ENCODE measurements at places on chromosomes 3 and 15.

GRCh38 chr3:138384976-138385375, 36.6 kb downstream of the MRAS start:
- no peak for DNase-seq
- no peaks in the 10 kb centered on the region for H3K36me3 ChIP-seq
- no peak overlapping the region for H3K27ac ChIP-seq
- H3K4me3 ChIP-seq = no peak overlapping the region
- H3K27me3 ChIP-seq = no peaks in the 10 kb centered on the region

DNA sequence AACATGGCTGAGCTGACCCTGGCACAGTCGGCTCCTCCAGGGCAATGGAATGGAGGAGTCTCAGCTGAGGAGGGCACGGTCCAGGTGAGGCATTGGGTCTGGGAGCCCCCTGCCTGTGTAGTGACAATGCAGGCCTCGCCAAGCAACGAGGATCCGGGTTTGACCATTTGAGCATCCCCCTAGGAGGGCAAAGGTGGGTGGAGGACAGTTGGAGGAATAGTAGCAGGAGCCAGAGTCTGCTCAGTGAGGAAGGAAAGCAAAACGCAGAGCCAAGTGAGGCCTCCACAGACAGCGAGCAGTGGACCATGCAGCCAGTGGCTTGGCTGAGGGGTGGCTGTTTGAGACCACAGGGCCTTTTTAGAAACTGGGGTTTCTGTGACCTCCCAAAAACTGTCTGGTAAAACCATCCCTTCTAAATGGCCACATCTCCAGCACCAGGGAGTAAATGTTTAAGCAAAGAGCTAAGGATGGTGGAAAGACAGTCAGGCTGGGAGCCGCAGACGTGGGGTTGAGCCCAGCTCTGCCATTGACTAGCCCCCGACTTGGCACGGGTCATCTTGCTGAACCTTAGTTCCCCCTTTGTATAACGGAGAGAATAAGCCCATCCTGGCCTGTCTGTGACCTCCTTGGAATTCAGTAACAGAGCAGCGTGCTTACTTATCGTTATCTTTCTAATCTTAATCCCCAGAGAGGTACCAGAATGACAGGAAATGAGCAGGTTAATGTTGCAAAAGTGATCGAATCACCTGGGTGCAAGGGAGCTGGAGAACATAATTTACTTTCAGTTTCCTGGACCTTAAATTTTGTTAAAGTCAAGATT, 46.8 kb downstream of the CMTM6 start:
- H3K36me3 ChIP-seq = peaks cover 7% of the 10 kb centered on the region
- H3K27me3 ChIP-seq = no peaks in the 10 kb centered on the region
- H3K4me3 ChIP-seq = no peak overlapping the region
- H3K4me1 ChIP-seq = peaks cover 21% of the 10 kb centered on the region
- peak overlapping the region; percentile 40 for H3K27ac ChIP-seq

- H3K4me3 ChIP-seq = no peak overlapping the region
- H3K4me1 ChIP-seq = peaks cover 32% of the 10 kb centered on the region
- H3K27me3 ChIP-seq = peaks cover 9% of the 10 kb centered on the region
- H3K27ac ChIP-seq = no peak overlapping the region
- no peaks in the 10 kb centered on the region for H3K36me3 ChIP-seq
Observed at GRCh38 chr3:123445702-123446101, 3.2 kb downstream of the ADCY5 start.

DNA sequence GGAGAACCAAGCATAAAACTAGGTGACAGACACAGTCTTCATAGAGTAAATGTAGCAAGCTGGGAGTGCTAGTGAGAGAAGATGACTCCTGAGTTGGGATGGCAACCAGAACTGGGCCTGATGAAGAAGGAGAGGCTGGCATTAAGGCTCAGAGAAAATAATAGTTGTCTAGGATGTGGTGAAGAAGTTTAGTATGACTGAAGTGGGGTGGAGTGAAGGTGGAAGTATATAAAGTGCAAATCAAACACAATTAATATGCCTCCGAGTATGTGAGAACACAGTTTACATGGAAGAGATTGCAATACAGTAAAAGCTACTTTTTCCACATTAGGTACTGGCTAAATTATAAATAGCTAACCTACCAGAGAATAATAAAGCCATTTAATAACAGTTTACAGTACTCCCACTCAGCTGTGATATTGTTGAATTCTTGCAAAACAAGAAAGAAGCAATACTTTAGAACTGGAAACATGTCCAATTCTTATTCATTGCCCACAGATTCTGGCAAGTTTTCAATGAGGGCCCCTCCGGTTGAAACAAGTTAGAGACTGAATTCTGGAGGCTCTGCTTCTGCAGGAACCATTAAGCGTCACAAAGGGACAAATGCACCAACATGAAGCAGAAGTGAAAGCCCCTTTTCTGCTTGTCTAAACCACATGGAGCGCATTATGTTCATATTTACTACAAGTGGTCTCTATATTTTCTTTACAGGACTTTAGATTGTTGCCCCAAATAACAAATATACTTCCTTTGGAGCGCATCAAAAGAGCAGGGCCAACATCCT, 243.7 kb downstream of the SLC9A9 start:
- H3K27me3 ChIP-seq = no peaks in the 10 kb centered on the region
- no peak overlapping the region for H3K27ac ChIP-seq
- DNase-seq = no peak

DNA sequence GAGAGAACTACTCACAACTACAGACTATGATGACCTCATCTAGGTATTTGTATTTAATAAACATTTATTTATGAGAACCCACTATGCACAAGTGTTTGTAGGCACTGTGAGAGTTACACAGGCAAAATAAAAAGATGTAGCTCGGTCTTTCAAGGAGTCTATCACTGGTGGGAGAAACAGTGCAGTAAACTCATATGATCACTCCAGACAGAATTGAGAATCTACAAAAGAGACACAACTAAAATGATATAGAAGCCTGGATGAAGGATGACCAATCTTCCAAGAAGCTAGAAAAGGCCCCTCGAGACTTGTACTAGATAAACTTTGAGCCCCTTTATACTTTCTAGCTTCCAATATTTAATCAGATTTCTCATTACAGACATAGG, 70.2 kb upstream of the ZBTB20 start:
- no peak overlapping the region for H3K4me3 ChIP-seq
- no peak for DNase-seq
- no peaks in the 10 kb centered on the region for H3K4me1 ChIP-seq
- H3K27me3 ChIP-seq = no peaks in the 10 kb centered on the region

DNA sequence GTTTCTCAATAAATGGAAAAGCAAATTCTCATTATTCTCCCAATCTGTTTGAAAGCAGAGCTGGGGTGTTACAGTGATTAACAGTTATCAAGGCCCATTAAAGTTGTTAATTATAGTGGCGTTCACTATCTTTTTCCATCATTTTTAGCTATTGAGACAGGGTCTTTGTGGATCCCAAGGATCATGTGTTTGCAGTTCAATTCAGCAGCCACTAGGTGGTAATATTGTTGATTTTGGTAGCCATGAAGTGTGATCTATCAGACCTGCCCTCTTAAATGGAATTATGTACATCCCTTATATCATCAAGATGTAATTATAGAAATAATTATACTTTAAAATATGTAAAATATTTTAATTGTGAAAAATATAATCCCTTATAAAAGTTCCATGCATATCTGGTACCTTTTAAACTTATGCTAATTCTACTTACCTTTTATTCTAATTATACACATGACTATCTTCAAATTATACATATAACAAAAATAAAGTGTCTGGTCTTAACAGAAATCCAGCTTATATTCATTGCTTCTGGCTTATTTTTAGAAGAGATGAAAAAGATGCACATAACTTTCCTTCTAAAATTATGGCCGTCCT, 126.4 kb downstream of the GREM1 start:
- H3K4me1 ChIP-seq = no peaks in the 10 kb centered on the region
- no peaks in the 10 kb centered on the region for H3K27me3 ChIP-seq
- no peak for DNase-seq
- no peaks in the 10 kb centered on the region for H3K36me3 ChIP-seq

DNA sequence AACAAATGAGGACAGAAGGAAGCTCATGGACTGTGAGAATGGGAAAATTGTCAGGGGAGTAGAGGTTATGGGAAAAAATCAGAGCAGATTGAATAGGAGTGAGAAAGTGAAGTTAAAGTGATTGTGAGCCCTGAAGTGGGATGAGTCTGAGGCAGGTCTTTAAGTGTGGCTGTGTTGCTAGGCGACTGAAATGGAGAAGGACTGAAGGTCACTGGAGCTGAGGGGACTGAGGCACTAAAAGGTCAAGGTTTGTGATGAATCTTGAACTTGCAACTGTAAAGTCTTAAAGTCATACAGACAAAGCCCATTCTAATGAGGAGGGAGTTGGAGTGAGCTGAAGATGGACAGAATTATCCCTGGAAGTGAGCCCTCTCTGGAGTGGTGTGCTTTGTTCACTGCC, 518.9 kb downstream of the TUSC7 start:
- no peak overlapping the region for H3K27ac ChIP-seq
- H3K36me3 ChIP-seq = no peaks in the 10 kb centered on the region
- no peaks in the 10 kb centered on the region for H3K27me3 ChIP-seq

DNA sequence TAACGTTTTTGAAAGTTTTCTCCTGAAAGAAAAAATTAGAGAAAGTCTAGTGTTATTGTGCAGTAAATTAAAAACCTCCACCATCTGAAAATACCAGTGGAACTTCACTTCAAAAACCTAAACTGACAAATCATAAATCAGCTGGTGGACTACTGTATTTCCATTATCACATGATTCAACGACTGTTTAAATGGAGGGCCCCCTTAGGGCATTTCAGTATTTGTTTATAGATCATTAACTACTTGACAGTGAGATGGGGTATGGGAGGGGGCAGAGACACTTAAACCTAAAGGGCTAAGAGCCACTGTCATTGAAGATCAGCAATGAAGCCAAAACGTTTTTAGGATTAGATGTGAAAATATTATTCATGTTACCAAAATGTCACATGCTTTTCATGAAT, 8.8 kb upstream of the C15orf61 start:
- H3K36me3 ChIP-seq = peaks cover 30% of the 10 kb centered on the region
- no peak overlapping the region for H3K4me3 ChIP-seq
- H3K27me3 ChIP-seq = no peaks in the 10 kb centered on the region
- H3K27ac ChIP-seq = no peak overlapping the region

GRCh38 chr3:44525060-44525459, 29.9 kb upstream of the ZKSCAN7 start:
- no peaks in the 10 kb centered on the region for H3K4me1 ChIP-seq
- no peak overlapping the region for H3K4me3 ChIP-seq
- DNase-seq = no peak
- no peaks in the 10 kb centered on the region for H3K36me3 ChIP-seq
- H3K27ac ChIP-seq = no peak overlapping the region

GRCh38 chr15:74176262-74177214, 3.0 kb downstream of the ISLR start:
- no peaks in the 10 kb centered on the region for H3K27me3 ChIP-seq
- no peaks in the 10 kb centered on the region for H3K36me3 ChIP-seq
- H3K27ac ChIP-seq = no peak overlapping the region
- no peak overlapping the region for H3K4me3 ChIP-seq
- DNase-seq = no peak
- H3K4me1 ChIP-seq = peaks cover 41% of the 10 kb centered on the region

GRCh38 chr15:46636206-46636605, 1001.4 kb downstream of the SQOR start:
- no peak overlapping the region for H3K27ac ChIP-seq
- no peak for DNase-seq
- no peak overlapping the region for H3K4me3 ChIP-seq

DNA sequence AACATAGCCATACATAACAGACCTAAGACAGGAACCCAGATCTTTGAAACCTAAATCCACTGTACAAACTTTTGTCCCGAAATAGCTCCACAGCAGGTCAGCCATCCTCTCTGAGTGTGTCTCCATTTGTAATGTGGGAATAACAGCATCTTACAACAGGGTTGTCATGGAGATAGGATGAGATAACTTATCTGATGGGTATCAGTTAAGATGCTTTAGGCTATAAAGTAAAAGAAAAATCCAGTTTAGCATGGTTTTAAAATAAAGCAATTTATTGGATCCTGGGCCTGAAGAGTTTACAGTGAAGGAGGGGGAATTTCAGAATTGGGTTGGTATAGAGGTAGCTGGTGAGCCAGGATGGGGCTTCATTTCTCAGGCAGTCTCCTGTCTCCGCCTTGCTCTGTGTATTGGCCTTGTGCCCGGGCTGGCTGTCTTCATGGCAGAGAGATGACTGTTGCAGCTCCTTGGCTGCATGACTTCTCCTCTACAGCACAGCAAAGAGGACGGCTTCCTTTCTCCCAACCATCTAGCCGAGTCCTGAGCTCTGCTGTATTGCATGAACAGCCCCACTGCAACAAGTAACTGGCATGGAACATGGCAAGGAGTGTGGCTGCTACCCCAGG, 131.9 kb upstream of the PROK2 start:
- H3K27me3 ChIP-seq = no peaks in the 10 kb centered on the region
- no peaks in the 10 kb centered on the region for H3K36me3 ChIP-seq
- no peak overlapping the region for H3K4me3 ChIP-seq
- H3K27ac ChIP-seq = no peak overlapping the region

- no peak for DNase-seq
- no peak overlapping the region for H3K27ac ChIP-seq
- H3K4me1 ChIP-seq = peaks cover 5% of the 10 kb centered on the region
- H3K27me3 ChIP-seq = no peaks in the 10 kb centered on the region
Observed at GRCh38 chr15:25772500-25772899, 90.6 kb downstream of the ATP10A start.

GRCh38 chr3:46269556-46269955, 27.3 kb downstream of the CCR3 start:
- H3K36me3 ChIP-seq = no peaks in the 10 kb centered on the region
- no peak overlapping the region for H3K4me3 ChIP-seq
- no peak for DNase-seq
- no peaks in the 10 kb centered on the region for H3K4me1 ChIP-seq

DNA sequence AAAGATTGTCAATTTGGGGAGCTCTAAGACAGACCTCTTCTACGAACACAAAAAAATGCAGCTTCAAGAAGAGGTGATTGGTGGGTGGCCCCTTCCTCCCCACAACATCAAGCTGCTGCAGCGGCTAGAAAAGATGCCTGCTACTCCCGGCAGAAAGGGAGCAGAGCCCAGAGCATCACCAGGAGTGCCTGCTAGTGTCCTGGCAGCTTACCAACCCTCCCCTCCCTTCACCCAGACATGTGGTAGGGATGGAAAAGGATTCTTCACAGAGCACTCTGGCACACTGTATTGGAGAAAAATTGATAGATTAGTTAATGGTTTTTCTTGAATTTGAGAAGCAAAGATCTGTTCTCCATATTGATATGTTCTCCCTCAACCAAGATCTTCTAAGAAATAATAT, 10.8 kb downstream of the IP6K1 start:
- H3K4me1 ChIP-seq = peaks cover 9% of the 10 kb centered on the region
- H3K4me3 ChIP-seq = no peak overlapping the region
- no peak overlapping the region for H3K27ac ChIP-seq
- DNase-seq = no peak
- H3K27me3 ChIP-seq = no peaks in the 10 kb centered on the region

GRCh38 chr3:63351159-63352007, 73.3 kb downstream of the SYNPR start:
- no peak overlapping the region for H3K4me3 ChIP-seq
- H3K36me3 ChIP-seq = no peaks in the 10 kb centered on the region
- no peak overlapping the region for H3K27ac ChIP-seq

DNA sequence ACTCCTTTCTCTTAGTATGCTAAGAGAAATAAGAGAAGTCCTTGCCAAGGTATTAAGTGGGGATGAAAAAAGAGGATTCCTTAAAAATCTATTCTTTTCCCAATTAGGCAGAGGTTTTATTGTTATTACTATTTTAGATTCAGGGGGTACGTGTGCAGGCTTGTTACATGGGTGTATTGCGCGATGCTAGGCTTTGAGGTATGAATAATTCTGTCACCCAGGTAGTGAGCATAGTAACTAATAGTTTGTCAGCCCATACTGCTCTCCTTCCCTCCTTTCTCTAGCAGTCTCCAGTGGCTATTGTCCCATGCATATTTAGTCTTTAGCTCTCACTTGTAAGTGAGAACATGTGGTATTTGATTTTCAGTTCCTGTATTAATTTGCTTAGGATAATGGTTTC, 83.9 kb downstream of the LEKR1 start:
- no peak for DNase-seq
- no peaks in the 10 kb centered on the region for H3K4me1 ChIP-seq
- H3K27ac ChIP-seq = no peak overlapping the region
- no peaks in the 10 kb centered on the region for H3K27me3 ChIP-seq
- no peaks in the 10 kb centered on the region for H3K36me3 ChIP-seq

Data from upper lobe of left lung (tissue), 6 donors.